Activated CD4-positive, alpha-beta T cell treated with anti-CD3 and anti-CD28 coated beads for 4 hours (primary cell): ENCODE measurements at places on chromosomes 7 and 10.

GRCh38 chr10:3834404-3834803 is 49.4 kb upstream of the KLF6 start:
- DNase-seq: no peak

DNA sequence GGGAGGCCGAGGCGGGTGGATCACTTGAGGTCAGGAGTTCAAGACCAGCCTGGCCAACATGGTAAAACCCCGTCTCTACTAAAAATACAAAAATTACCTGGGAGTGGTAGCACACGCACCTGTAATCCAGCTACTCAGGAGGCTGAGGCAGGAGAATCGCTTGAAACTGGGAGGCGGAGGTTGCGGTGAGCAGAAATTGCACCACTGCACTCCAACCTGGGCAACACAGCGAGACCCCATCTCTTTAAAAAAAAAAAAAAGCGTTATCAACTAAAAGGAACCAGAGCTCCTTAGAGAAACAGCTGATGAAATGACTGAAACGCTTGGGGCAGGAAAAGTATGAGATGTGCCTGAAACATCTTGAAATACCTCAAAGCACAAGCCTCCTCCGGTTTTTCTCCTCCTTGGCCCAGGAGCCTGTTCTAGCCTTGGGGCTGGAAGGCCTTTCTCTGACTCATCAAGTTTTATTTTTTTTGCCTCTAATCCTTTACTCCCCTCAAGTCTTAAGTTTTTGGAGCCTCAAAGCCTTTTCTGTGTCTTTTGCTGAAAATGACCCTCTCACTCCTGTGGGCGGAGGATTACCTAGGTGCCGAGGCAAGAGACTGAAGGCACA is 2.6 kb upstream of the METTL27 start:
- no peak for DNase-seq

DNA sequence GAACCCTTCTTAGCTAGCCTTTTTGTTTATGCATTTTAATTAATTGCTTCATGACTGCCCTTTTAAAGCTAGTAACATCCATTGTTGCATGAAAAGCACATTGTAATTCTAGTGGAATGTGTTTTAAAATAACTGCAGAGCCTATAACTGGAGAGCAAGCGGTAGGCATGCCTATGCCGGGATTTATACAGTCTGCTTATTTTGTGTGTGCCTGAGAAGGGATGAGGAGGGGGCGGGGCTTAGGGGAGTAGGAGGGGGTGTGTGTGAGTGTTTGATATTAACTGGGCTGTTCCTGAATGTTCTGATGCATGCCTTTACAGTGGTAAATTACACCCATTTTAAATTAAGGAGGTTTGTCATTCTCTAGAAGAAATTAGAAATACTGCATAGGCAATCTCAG is 208.1 kb downstream of the TCF7L2 start:
- DNase-seq: no peak

DNA sequence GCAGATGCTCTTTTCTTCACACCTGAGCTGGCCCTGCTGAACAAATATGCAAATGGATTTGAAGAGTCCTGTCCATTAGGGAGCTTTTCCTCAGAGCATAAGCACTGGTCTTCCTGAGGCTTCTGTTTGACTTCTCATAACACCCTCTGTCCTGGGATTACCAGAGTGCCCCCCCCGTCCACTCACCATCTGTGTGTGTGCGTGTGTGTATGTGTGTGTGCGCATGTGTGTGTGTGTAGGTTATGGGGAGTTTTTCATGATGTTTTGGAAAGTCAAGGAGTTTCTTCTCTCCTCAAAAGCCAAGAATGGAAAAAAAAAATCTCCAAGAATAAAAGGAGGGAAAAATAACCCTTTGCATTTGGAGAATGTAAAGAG is 57.7 kb upstream of the COMTD1 start:
- DNase-seq: no peak

DNA sequence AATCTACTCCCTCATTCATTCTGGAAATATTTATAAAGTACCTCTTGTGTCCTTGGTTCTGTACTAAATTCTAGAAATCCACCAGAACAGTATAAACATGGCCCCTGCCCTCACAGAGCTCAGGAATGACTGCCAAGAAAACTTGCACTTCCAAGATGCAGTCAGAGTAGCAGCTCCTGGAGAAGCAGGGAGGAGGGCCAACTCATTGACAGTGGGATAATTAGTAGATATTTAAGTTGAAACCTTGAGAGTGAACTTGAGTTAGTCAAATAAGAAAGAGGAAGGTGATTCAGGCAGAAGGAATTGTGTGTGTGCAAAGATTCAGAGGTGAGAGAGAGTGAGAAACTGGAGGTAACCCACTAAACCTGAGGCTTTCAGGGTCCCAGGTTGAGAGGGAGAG is 182.2 kb upstream of the INHBA start:
- no peak for DNase-seq

GRCh38 chr7:84813376-84813775 is 373.5 kb downstream of the SEMA3D start:
- no peak for DNase-seq

GRCh38 chr7:140923358-140924006 is 1.2 kb downstream of the BRAF start:
- DNase-seq: peak; percentile 5

GRCh38 chr7:45259966-45260646 is 102.5 kb downstream of the RAMP3 start:
- DNase-seq: peak; percentile 44

DNA sequence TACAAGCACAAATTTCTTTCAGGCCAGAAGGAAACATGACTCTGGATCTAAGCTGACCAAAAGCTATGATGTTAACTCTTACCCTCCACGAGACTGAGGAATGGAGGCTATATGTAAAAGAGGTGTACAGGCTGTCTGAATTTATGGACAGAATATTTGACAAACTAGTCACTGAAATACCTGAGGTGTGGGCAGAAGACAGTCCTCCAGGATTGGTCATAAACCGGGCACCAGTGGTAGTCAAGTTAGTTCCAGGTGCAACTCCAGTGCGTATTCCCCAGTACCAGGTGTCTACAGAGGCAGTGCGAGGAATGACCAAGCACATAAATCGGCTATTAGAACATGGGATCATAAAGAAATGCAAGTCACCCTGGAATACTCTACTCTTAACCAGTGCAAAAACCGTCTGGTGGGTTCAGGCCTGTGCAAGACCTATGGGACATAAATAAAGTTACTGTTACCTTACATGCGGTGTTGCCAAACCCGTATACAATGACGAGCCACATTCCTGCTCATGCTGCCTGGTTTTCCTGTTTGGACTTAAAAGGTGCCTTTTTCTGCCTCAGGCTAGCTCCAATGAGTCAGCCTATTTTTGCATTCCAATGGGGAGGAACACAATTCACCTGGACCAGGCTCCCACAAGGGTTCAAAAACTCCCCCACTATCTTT is 6.7 kb upstream of the CYREN start:
- no peak for DNase-seq

DNA sequence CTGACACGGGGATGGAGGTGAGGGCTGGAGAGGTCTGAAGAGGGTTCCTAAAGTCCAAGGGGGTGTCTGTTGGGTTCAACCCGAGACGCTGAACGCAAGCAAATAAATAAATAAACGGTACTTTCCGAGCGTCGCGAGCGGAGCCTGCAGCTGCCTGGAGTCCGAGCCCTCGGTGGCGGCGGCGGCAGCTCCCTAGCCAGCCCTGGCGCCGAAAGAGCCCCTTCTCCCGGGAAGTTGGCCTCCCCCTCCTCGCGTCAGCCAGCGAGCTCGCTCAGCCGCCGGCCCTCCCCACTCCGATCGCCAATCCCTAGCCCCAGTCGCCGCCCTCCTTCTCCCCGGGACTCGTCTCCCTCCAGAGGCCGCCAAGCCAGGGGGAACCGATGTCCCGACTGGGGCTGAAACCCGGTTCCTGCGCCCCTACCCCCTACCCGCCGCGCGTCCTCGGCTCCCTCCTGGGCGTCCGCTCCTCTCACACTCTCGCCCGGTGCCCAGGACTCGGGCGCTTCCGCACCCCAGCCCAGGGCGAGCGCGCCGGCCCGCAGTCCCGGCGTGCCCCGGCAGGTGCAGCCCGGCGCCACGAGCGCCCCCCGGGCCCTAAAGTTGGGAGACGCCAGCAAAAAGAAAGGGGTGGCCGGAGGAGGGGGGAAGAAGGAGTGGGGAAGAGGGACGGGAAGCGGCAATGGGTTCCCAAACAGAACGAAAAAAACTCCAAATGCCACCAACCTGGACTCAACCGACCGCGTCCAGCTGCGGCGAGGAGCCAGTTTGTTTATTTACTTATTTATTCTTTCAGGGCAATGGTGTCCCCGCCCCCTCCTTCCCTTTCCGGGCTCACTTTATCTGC is at the start of gene GFRA1:
Gene GFRA1 (minus strand): TSS at position 767 of the 844 bp plus-strand sequence. CDS start 1,177 bp downstream, outside the sequence.
- DNase-seq: no peak

GRCh38 chr10:14327527-14327926 is 3.2 kb downstream of the FRMD4A start:
- no peak for DNase-seq

DNA sequence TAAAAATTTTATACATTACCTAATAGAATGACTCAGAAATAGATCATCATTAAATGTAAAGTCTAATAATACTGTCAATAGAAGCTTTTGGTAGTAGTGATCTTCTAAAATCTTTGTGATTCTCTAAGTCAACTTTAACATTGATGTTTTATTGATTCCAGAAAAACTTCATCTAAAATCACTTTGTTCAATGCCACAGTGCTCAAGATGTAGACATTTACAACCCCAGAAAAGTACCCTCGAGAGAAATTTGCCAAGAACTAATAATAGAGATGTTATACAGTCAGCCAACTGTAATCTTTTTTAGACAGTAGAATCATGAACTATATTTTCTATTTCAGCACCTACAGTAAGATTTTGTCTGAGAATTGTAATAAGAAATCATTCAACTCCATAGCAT is 369.2 kb upstream of the AKR1E2 start:
- DNase-seq: no peak

GRCh38 chr10:7432884-7433726 is 22.3 kb upstream of the SFMBT2 start:
- DNase-seq: no peak

DNA sequence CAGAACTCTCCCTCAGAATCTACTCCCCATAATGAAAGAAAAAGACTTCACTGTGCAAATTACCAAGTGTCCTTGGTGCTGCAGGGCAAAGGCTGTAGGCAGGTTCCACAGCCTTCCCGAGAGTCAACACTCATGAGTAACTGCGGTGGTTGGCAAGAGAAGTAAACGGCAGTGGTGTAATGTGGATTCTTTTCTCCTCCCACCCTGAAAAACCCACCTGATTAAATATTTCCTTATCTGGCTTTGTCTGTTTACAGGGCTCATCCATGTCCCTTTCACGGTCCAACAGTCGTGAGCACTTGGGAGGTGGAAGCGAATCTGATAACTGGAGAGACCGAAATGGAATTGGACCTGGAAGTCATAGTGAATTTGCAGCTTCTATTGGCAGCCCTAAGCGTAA is 300.9 kb downstream of the BICC1 start:
- DNase-seq: no peak

- DNase-seq: no peak
These were observed 112.8 kb downstream of the CDK14 start for GRCh38 chr7:90708841-90709317.

DNA sequence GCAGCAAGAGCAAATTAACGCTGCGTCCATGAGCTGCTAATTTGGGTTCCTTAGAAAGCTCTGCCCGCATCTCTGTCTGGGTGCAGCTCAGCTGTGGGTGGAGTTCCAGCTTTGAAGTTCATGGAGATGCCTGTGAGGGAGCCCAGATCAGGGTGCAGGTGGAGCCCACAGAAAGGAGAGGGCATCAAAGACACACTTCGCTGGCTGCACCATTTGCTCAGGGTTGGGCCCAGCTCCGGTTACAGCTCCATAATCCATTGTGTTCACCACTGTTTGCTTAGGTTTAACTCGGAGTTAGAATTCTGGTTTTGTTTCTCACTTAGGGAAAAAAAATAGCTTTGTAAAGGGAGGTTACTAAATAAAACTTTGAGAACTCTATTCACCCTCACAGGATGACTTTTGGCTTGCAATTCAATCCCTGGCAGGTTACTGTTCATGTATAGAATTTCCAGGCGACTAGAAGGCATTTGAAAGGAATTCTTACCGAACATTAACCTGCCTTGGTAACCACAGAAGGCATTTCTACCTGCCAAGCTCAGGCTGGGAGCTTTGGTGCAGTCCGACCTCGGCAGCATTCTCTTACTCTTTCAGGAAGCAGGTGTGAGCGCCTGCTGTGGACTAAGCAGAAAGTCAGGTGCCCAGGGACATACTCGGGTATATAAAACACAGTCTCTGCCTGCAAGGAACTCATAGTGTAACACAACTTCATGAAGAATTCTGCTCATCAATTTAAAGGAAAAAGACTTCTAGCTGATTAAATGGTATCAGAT is 179.5 kb upstream of the RNF32 start:
- no peak for DNase-seq

GRCh38 chr10:119996944-119997343 is 104.4 kb downstream of the SEC23IP start:
- DNase-seq: no peak

DNA sequence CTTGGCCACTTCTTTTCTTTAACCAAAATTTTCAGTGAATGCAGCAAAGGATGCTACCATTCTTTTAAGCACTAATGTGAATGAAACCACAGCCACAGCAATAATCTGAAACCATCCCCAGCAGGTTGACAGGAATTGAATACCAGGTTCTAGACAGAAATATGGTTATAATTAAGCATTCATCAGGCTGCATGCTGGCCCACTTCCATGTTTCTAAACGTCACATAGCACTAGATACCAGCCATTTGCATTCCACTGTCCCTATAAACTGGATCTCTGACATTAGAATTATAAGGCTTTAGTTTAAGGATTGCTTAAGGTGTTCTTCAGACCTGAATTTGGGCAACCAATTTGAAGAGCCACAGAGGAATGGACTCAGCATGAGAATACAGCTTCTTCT is 340.8 kb upstream of the KLF6 start:
- DNase-seq: no peak

DNA sequence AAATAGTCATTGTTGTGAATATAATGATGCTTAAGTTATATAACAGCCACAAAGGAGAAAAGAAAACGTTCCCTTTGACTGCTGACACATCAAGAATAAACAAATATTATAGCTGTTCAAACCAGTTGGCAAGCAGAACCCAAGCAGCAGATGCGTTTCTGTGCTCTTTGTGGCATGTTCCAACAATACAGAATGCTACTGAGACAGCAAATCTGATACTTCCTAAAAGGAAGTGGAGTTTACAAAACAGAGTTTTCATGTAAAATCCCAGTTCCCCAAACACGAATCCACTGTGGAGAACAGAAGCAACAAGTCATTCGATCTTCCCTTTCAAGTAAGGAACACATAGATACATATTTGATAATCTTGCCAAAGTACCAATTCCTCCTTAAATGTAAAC is 170.9 kb upstream of the ASAH2 start:
- DNase-seq: no peak

GRCh38 chr10:24318517-24318916 is 109.6 kb downstream of the KIAA1217 start:
- no peak for DNase-seq
